ENCODE measurements at places on chromosomes 2 and 18. TPM values are rescaled to one million over a fixed set of nuclear protein-coding genes. Genes with fewer than 3 reads are reported as not detected.

- H3K4me3 ChIP-seq: no peak overlapping the region
- DNase-seq: no peak
- H3K4me1 ChIP-seq: no peaks in the 10 kb centered on the region
- no peaks in the 10 kb centered on the region for H3K27me3 ChIP-seq
Measured at GRCh38 chr2:186183406-186183805, 302.7 kb upstream of the ZC3H15 start.

Gene CXCR1
- not detected for total RNA-seq

DNA sequence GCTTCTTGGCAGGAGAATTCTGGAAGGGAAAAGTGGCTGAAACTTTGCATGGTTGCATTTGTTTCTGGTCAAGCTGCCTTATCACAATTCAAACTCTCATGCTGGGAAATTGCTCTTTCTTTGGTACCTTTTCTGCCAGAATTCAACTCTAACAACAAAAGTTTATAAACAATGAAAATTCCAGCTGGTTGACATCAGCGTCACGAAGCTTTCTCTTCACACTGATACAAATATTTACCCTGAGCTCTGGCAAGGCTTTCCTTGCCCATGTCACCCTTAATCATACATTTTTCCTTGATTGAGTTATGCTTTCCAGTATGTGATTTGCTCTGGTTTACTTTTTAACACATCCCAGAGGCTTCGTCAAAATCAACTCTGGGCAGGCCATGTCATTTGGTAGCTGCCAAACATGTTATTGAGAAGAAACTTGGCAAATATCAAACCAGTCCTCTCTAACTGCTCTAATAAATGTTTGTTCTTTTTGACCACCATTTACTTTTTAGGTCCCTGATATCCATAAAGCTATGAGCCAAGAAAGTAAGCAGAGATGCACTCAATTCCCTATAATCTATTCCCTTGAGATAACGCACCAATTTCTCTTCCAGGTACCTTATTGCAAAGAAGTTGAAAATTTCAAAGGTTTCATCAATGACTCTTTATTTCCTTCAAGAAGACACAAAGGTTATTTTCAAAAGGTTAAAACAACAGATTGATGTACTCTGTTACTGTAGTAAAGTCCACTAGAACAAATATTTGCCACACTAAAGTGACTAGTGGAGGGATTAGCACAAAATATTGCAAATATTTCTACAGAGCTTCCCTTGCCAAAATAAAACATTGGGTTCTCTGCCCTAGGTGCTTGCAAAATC is 1241.1 kb upstream of the ZEB2 start:
- H3K36me3 ChIP-seq: no peaks in the 10 kb centered on the region
- peak overlapping the region; percentile 69 for H3K27ac ChIP-seq
- no peak for DNase-seq
- H3K4me3 ChIP-seq: no peak overlapping the region

DNA sequence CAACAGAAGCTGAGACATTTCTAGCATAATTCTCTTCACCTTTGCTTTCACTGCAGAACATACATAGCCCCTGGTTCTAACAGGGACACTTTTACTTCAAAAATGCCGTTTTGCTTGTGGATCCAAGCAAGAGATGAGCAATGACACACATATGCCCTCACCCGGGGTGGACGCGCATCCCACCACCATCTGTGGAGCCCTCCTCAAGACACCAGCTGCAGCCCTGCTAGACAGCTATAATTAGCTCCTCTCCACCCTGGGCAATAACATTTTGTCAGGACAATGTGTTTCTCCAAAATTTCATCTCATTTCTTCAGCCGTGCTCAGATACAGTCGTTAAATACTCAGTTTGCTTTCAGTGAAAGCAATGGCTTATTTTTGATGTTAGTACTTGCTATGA is 368.7 kb upstream of the RAB6C start:
- no peaks in the 10 kb centered on the region for H3K27me3 ChIP-seq
- no peaks in the 10 kb centered on the region for H3K36me3 ChIP-seq
- no peak overlapping the region for H3K4me3 ChIP-seq
- DNase-seq: no peak
- no peak overlapping the region for H3K27ac ChIP-seq
- H3K4me1 ChIP-seq: no peaks in the 10 kb centered on the region

Gene REG3G
- total RNA-seq: not detected

- H3K27ac ChIP-seq: no peak overlapping the region
- DNase-seq: peak; percentile 82
- no peak overlapping the region for H3K4me3 ChIP-seq
- peaks cover 15% of the 10 kb centered on the region for H3K4me1 ChIP-seq
Measured at GRCh38 chr2:100822587-100823248, 2.8 kb downstream of the NPAS2 start.

DNA sequence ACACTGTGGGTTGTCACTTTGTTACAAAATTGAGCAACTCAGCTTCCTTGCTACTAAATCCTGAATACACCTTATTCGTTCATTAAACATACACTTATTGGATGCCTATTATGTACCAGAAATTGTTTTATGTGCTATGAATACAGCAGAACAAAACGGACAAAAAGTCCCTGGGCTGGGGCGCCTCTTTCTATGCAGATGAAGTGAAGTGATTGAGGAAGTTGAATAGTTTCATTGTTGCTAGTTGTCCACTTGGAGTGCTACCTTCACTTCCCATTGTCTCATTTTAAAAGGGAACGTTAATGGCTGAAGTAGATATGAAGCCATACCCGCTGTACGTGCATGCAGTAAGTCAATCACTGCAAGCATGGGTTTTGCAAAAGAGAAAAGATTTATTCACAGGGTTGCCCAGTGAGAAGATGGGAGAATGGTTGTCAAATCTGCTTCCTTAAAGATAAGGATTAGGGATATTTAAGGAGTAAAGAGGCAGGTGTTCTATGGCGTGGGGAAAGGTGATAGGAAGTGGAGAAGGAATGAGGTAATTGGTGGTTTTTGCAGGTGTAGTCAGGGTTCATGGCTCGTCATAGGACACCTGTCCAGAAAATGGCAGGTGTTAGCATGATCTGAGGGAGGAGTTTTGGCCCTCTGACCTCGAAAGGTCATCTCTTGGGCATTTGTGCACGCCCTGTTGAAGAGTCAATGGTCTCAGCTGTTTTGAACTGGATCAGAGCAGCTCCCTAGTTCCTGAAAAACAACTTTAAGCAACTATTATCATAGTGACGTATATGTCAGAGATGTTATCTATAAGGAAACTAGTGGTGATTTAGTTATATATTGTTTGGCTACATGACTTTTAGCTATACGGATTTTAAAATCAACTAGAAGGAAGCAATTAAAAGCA is 23.5 kb downstream of the TRPM8 start:
- no peak overlapping the region for H3K27ac ChIP-seq
- no peaks in the 10 kb centered on the region for H3K36me3 ChIP-seq
- H3K27me3 ChIP-seq: peaks cover 36% of the 10 kb centered on the region

DNA sequence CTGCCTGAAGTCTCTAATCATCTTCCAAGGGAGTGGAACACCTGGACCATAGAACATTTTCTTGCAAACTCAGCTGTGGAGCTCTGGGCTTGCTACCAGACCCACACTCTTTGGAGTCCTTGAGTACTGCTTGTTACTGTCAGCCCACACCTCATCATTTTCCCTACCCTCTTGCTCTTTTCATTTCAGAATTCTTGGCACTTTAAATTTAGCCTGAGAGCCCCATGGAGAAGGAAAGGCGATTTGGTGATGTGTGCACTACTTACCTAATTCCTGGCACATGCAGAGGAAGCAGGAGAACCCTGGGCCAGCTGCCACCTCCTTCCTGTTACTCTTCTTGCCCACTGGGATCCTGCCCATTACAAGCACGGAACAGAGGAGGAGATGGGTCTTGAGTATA is 31.7 kb downstream of the TMEM178A start:
- DNase-seq: no peak
- H3K27ac ChIP-seq: no peak overlapping the region
- no peaks in the 10 kb centered on the region for H3K27me3 ChIP-seq
- H3K4me3 ChIP-seq: no peak overlapping the region
- H3K36me3 ChIP-seq: no peaks in the 10 kb centered on the region

Gene GCG
- not detected for total RNA-seq

DNA sequence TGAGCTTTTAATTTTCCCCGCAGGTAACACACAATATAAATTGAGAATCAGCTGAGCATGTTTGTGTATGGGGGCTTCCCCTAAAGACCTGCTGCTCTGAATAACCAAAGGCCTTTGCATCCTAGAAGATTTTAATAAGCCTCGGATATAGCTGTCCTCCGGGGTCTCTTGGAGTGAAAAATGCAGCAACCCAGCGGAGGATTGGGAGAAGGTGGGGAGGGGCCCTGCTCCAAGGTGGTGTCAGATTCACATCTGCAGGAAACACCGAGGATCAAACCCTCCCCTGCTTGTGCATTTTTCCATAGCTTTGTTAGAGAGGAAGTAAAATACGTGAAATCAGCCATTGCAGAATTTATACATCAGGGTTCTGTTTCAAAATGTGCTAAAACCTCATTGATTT is 63.0 kb upstream of the OTOF start:
- H3K27ac ChIP-seq: no peak overlapping the region
- H3K4me1 ChIP-seq: no peaks in the 10 kb centered on the region
- peaks cover 12% of the 10 kb centered on the region for H3K27me3 ChIP-seq
- no peaks in the 10 kb centered on the region for H3K36me3 ChIP-seq
- DNase-seq: no peak

DNA sequence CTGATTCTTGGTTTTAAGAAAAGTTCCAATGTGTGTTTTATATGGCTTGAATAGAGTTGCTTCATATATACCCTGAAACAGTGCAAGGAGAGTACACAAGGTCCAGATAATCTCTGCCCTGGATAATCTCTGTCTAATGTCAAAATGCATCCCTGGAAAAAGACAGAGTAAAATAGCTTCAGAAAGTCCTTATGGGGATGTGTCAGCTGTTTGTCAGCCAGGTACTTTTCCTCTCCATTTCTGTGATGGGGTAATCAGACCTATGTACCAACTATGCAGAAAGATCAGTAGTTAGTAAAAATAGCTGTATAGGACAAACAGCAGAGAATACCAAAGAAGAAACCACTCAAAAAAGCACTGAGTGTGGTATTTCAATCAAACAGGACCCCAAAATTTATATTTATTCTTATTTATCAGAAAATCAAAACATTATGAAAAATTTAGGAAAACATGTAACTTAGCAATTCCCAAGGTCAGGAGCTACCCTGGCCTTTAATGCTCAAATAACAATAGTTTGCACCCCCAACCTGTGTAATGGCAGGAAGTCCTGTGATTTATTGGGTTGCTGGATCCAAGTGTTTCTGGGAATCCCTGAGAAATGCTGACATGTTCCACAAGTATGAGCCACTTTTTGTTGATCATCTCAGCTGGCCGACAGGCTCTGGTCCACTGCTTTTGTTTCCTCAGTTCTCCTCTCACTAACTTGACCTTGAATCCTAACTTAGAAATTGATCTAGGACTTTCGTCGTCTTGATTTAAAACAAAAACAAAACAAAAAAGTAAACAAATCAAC is 69.6 kb downstream of the MDH1 start:
- H3K27ac ChIP-seq: no peak overlapping the region
- H3K4me3 ChIP-seq: no peak overlapping the region
- no peak for DNase-seq
- peaks cover 32% of the 10 kb centered on the region for H3K4me1 ChIP-seq
- H3K27me3 ChIP-seq: no peaks in the 10 kb centered on the region

GRCh38 chr2:241009601-241010530 is 11.4 kb downstream of the SNED1 start:
- H3K27me3 ChIP-seq: no peaks in the 10 kb centered on the region
- H3K27ac ChIP-seq: peak overlapping the region; percentile 51
- DNase-seq: peak; percentile 96
- H3K4me3 ChIP-seq: peak overlapping the region; percentile 66
- peaks cover 14% of the 10 kb centered on the region for H3K4me1 ChIP-seq
